ENCODE measurements at places on chromosomes 12 and 14.

- DNase-seq = no peak
Observed at GRCh38 chr12:14157088-14157747, 175.8 kb upstream of the GRIN2B start.

DNA sequence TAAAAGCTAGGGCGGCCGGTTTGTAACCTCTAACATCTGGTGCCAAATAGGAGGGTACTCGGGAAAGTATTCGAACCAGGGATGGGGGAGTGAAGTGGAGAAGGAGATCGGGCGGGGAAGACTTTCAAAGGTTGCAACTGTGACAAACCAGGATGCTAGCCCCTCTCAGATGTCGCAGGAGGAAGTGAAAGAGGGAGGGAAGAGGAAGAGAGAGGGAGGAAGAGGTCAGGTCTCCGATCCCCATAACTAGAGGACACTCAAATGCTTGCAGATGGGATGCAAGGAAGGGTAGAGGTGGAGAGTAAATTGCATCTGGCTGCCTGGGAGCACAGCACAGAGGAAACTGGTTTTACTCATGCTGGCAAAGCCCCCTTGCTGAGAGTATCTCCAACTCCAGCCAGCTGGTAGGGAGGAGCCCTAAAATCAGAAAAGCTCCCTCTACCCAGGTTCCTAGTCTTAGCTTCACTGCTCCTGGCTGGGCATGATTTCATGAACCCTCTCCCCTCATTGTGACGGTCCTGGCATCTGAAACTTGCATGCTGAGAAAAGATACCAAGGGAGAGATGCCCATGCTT is 696.7 kb upstream of the TBX3 start:
- no peak for DNase-seq

GRCh38 chr12:31491841-31492598 is 98.9 kb downstream of the DENND5B start:
- DNase-seq = no peak

GRCh38 chr12:64889434-64890216 is 65.2 kb downstream of the TBC1D30 start:
- DNase-seq = no peak

- DNase-seq = peak; percentile 45
Observed at GRCh38 chr12:53213348-53213747, 6.3 kb upstream of the ITGB7 start.

DNA sequence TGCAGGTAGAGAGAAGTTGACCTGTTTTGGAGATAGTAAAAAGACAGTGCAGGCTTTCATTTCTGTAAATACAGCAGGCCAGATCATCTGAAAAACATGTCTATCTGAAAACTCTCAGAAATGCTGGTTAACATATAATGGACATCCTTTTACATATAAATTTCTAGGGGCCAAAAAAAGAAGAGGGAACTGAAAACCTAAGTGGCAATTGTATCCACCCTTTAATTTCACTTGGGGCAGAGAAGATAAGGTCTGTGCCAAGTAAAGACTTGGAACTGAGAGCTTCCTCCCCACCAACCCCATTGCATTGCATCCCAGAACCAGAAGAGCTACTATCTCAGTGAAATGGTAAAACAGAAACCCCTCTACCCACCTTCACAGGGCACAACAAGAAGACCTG is 141.0 kb downstream of the SRGAP1 start:
- DNase-seq = no peak

DNA sequence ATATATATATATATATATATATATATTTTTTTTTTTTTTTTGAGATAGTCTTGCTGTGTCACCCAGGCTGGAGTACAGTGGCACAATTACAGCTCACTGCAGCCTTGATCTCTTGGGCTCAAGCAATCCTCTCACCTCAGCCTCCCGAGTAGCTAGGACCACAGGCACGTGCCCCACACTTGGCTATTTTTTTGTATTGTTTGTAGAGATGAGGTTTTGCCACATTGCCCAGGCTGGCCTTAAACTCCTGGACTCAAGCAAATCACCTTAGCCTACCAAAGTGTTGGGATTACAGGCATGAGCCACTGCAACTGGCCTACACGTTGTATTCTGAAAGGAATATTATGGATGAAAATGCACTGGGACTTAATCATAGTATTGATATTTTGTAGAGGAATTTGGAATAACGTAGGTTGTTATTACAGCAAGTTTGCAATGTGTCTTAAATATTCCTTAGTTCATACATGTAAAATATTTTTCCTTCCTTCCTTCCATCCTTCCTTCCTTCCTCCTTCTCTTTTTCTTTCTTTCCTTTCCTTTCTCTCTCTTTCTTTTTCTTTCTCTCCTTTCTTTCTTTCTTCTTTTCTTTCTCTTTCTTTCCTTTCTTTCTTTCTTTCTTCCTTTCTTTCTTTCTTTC is 862 bp downstream of the KLRB1 start:
- DNase-seq = no peak

GRCh38 chr12:109112720-109113465 is 3.5 kb upstream of the ACACB start:
- DNase-seq = no peak

DNA sequence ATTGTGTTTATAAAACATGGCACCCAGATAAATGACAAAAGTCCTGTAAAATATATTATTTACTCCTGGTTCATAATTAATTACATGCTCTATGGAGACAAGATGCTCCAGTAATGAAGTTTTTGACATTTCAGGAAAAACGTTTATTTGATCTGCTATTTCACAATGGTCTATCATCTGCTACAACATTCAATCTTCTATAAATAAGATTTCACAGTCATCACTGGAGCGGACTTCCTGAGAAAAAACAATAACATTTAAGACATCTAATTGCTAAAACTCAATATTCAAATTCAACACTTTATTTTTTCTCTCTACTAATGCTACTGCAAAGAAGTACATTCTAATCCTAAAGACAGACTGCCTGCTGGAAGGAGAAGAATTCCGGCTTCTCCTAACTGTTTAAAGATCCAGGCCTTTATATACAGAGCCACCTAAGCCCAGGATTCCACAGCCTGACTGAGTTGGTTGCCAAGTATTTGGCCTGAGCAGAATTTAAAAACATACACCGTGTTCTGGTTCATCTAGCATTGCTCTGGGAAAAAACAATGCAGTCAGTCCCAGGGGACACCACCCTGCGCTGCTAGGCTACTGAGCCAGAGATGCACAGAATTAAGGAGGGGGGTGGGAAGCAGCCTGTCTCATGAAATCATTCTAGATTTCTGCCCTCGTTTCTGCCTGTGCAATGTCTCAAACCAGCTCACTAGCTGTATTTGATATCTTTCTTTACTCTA is 58.0 kb downstream of the TMTC1 start:
- no peak for DNase-seq

- no peak for DNase-seq
Observed at GRCh38 chr12:112381406-112381882, 787 bp downstream of the HECTD4 start.

DNA sequence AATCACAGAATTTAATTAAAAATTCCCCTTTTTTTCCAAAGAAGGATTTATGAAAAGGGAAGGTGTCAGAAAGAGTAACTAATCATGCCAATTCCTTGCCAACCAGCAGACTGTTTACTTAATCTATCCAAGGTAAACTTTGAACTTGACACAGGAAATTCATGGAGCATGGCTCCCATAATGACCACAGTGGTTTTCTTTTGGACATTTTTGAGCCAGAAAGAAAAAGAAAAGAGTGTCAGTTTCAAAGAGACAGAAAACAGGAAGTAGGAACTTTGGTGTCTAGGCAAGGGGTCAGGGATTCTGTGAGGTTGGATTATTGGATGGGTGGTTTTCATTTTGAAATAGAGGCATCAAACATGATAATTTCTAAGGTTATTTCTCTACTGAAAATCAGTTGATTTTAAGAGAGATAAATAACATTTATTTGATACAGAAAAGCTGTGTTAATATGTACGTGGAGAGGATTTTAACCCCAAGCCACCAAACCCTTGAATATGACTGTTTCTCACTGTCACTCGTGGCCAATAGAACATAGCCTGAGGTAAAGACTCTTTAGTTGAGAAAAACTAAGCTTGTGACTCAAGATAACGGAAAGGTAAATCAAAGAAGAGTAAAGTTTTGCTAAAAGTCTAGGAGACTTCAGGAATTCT is 196.1 kb downstream of the TTC6 start:
- no peak for DNase-seq

- DNase-seq = no peak
Observed at GRCh38 chr12:102993537-102993936, 36.1 kb downstream of the ASCL1 start.

- peak; percentile 68 for DNase-seq
Observed at GRCh38 chr12:1791104-1791841, 29.1 kb upstream of the LRTM2 start.

DNA sequence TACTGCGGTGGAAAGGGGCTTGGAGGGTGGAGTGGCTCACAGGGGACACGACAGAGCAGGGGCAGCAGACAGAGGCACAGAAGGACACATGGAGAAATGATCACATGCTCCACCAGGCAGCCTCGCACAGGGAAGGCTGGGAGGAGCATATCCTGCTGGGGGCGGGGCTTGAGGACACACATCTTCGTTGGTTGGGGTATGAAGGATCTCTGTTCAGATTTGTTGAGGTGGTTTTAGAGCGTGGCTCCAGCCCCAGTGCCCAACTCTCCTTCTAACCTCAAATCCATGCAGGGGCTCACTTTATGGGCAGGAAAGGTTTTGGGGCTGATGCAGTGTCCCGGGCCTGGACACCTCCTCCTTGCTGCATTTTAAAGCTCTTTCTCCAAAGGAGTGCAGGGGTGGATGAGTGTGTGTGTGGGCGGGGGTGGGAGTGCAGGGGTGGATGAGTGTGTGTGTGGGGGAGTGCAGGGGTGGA is 733 bp upstream of the P3H3 start:
- peak; percentile 13 for DNase-seq

- no peak for DNase-seq
Observed at GRCh38 chr14:94367347-94368242, 20.8 kb downstream of the SERPINA1 start.

- DNase-seq = no peak
Observed at GRCh38 chr14:68148276-68148675, 328.7 kb downstream of the RAD51B start.

GRCh38 chr12:2351161-2351560 is 298.4 kb downstream of the CACNA1C start:
- DNase-seq = no peak

DNA sequence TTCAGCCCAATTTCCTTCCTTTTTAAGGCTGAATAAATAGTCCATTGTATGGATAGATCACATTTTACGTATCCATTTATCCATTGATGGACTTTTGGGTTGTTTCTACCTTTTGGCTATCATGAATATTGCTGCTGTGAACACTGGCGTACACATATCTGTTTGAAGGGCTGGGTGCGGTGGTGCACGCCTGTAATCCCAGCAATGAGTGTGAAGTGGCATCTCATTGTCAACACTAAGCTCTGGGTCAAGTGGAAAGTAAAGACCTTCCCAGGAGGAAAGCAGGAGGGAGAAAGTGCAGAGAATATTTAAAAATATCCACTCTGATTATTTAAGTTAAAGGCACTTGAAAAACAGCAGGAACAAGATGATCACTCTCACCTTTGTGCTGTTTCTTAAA is 11.7 kb upstream of the PLA2G1B start:
- DNase-seq = no peak

- no peak for DNase-seq
Observed at GRCh38 chr12:28569698-28570411, 379.6 kb downstream of the CCDC91 start.

GRCh38 chr12:50928392-50928791 is 24.0 kb upstream of the HIGD1C start:
- DNase-seq = no peak

- DNase-seq = no peak
Observed at GRCh38 chr14:64763801-64764621, 59.8 kb downstream of the PLEKHG3 start.

DNA sequence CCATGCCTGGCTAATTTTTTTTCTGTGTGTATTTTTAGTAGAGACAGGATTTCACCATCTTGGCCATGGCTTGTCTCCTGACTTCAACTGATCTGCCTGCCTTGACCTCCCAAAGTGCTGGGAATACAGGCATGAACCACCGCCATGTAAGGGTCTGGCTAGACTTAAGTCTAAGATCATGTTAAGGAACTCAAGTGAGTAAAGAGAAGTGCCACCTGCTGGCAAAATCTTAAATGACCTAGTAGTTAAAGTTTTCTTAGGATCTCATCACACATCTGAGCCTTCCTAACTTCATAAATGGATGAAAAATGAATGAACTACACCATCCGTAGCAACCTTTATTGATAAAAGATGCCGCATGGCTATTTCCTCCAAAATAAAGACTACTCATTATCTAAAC is 1.7 kb upstream of the C12orf56 start:
- peak; percentile 30 for DNase-seq

All from AML-193 (cell line).